ENCODE measurements at places on chromosomes 16 and 17. TPM values are rescaled to one million over a fixed set of nuclear protein-coding genes. Genes with fewer than 3 reads are reported as not detected.

DNA sequence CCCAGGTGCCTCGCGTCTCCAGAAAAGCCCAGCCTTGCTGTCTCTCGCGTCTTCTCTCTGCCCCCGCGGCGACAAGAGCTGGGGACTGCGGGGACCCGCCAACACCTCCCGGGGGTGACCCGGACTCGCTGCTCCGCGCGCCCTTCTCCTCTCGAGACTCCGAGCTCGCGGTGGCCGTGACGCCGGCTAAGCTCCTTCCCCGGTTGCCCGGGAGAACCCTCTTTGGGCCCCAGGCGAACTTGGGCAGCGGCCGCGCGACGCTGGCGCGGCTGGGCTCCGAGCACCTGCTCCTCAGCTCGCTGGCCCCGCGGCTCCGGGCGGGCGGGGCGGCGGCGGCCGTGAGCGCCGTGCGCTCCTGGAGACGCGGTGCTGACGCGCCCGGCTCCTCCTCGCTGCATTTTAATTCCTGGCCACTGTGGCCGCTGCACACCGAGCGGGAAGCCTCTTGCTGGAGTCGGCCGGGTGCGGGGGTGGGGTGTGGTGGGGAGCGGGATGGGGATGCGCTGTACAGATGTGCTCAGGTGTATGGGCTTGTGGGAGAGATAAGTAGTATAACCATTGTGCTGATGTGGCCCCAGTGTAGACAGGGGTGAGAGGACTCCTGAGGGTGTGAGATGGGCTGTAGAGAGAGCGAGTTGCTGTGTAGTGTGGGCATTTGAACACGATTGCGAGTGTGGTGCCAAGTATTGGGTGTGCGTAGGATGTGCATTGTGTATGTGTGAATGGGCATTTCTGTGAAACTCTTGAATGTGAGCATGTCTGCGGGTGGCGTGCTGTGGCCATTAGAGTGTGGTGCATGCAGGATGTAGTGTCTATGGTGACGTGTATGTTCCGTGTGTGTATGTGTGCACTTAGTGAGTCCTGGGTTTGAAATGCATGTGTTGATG is at the start of gene ASIC2:
ASIC2 (minus strand) TSS at position 315 of the 887 bp plus-strand sequence.
- DNase-seq: no peak

- no peak for DNase-seq
Measured at GRCh38 chr16:51941412-51941811, 605.5 kb downstream of the TOX3 start.

GDPD1 gene
- total RNA-seq: 0.49 TPM

DNA sequence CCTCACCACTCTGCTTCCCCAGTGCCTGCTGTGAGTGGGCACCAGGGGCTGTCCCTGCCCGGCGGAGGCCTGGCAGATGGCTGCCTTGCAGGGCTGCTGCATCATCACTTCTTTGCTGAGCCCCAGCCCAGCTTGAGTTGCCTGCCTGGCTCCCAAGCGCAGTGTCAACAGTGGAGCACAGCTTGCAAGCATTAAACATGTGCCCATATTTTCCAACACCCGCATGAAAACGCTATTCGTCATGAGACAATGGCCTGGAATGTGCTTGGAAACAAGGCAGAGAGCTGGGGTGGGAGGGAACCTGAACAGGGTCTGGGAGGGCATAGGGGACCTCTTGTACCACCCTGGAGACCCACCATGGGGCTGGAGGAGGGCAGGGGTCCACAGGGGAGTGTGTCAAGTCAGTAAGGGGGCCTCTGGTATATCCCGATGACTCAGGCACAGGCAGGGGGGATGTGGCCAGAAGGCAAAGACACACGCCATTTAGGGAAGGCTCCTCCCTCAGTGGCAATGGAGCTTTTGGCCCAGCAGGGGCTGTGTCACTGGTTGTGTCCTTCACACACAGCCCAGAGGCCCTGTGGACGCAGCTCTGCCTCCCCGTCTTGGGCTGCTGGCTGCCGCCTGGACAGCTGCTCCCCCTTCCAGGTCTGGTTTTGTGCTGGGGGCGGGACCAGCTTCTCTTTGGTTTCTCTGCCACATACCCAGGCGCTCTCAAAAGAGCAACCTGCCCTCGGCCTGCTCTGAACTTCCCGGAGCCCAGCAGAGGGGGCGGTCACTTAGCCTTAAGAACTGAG is 17.4 kb upstream of the MTSS2 start:
- DNase-seq: peak; percentile 76

DCAKD gene
- total RNA-seq: 22.2 TPM

- DNase-seq: no peak
Measured at GRCh38 chr17:71527311-71527710, 593.5 kb upstream of the SOX9 start.

HEATR9 gene
- total RNA-seq: not detected

DNA sequence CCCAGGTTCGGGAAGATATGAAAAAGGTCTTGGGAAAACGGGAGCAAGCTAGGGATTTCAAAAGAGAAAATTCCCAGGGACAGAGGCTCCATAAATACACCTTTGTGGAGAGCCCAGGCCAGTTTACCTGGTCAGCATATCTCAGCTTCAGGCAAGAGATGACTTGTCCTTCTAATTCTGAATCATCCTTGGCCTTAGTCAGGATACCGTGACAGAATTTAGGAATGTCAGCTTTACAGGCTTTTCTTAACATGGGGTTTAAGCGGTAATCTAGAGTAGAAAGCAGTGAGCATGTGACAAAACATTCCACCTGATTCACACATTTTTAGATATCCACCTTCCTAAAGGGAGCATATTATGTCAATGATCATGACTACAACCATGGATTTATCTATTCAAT is 41.1 kb upstream of the CLEC18B start:
- no peak for DNase-seq

ASIC2 gene
- total RNA-seq: not detected

DNA sequence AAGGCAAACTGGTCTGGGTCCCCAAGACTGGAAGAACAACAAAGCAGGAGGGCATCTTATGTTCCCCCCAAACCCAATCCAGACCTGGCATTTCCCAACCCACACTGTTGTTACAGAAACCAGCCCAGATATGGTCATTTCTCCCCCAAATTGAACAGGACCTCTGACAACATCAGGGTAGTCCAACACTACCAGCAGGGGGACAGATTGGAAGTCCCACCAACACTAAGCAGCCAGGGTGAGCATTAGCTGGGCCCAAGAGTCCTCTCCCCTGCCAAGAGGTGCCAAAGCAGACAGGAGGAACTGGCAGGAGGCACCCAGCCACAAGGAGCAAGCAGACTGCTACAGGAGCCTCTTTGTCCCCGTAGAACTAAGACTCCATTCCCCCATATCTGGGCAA is 29.3 kb upstream of the CNEP1R1 start:
- DNase-seq: no peak

DNA sequence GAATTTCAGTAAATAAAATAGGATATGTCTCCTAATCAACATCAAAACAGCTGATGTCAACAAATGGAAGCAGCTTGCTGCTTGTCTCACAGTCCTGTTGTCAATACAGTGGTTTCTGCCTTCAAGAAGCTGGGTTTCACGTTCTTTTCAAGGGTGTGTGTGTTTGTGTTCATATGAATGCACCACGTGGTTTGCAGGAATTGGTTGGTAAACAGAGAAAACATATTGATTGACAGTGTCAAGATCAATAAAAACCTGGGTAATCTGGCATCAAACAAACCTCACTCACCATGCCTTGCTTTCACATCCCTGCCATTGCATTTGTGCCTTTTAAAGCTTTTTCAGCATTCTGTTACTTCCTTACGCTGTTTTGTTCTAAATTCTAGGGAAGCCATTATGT is 585.7 kb upstream of the CA10 start:
- no peak for DNase-seq

DNA sequence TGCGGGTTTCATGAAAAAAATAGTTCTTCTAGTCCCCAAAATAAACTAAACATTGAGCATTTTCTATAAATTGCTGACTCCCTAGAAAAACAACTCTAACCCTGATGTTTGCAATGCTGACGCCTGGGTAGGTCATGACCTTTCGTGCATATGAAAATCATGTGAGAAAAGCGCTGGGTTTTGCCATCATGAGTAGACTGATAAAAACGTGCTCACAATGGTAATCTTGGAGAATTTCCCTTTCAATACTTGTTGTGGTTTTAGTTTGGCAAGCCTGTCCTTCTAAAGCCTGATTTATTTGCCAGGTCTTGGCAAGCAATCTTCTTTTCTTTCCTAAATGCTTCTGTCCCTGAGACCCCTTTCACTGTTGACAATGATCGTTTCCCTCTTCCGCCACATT is 4.0 kb upstream of the CLEC10A start:
- DNase-seq: peak; percentile 78

- DNase-seq: no peak
Measured at GRCh38 chr16:6827267-6827666, 505.4 kb upstream of the RBFOX1 start.

DNA sequence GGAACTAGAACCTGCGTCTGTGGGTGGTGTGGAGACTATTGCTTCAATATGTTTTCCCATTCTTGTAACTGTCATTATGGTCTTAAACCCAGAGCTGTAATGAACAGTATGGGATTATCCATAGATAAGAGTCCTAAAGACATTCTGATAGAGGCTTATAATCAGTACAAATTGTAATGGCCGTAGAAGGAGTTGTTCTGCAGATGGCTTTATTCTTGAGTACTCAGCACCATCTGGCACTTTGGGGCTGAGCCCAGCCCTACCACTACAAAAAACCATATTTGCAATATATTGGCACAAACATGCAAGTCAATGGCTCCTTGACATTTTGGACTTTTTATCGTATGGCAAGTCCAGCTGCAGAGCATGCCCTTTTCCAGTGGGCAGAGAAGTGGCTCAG is 150.0 kb downstream of the HS3ST4 start:
- DNase-seq: no peak

- DNase-seq: no peak
Measured at GRCh38 chr17:61862105-61862574, 1.2 kb downstream of the BRIP1 start.

GRCh38 chr16:79041206-79041605 is 559.3 kb downstream of the MAF start:
- no peak for DNase-seq

SPEM1 gene
- total RNA-seq: not detected

DNA sequence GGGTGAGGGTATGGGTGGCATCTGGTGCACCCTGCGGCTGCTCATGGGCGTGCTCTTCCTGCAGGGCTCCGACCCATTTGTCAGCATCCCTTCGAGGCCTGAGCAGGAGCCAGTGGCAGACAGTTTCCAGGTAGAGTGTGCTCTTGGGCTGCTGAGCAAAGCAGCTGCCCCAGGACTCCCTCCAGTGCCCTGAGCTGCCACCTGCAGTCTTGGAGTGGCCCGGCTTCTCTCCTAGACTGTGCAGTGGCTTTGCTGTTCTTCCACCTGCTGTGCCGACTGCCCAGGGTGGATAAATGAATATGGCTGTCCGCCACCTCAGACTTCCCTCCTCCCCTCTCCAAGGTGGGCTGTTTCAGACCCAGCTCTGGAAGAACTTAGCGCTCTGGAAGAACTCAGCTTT is 10.8 kb upstream of the JPT2 start:
- no peak for DNase-seq

DNA sequence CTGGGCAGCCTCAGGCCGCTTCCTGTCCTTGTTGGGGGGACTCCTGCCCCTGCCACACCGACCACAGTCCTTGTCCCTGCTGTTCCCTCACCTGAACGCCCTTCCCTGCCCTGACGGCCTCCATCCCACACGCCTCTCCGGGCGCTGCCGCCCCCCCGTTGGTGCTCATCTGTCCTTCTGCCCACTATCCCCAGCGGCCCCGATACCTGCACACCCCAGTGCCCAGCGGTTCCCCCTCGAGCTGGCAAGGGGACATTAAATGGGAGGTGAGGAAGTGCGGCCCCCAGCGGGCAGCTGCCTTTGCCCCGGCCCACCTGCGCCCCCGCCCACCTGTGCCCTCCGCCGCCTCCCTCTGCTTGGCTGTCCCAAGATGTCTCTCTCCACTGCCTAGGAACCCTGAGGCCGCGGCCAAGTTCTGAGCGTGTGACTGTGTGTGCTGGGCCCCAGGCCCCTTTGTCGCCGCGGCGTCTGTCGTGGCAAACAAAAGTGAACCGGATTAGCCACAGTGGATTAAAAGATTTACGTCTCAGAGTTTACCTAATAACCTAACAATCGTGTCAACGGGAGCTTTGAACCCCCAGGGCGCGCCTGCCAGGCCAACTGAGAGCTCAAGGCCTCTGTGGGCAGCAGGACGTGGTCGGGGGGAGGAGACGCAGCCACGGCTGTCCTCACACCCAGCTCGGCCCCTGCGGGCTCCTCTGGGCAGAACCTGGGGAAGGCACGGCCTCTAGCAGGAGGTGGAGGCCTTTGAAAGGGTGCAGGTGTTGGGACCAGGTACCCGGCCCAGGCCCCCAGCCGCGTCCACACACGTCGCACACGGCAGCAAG is 7.6 kb upstream of the AXIN1 start:
- DNase-seq: no peak

DNA sequence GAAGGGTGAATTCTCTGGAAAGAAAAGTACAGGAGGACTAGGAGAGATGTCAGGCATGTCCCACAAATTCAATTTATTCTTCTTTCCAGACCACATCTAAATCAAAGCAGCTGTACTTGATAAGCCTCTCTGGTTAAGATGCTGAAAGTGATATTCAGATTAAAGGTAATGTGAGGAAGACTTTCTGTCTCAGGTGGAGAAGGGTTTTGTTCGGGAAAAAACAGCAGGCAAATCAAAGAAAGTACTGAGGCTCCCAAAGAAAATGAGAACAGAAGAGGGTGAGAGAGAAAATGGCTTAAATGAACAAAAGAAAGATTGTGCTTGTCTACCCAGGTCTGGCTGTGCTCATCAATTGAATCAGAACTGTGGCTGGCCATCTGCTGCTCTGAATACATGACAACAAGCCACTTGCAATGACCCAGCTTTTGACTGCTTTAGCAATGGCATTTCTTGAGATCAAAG is 55.6 kb downstream of the MMD start:
- no peak for DNase-seq

ANKS3 gene
- 22.0 TPM for total RNA-seq

GRCh38 chr16:88719267-88719932 is 13.1 kb downstream of the CTU2 start:
- DNase-seq: no peak

- DNase-seq: no peak
Measured at GRCh38 chr16:5928476-5929065, 831.0 kb upstream of the EEF2KMT start.

GRCh38 chr16:22671301-22672076 is 142.5 kb upstream of the HS3ST2 start:
- DNase-seq: peak; percentile 21

GRCh38 chr16:78199325-78200022 is 100.0 kb downstream of the WWOX start:
- DNase-seq: no peak

TP53TG3B gene
- not detected for total RNA-seq

OR2C1 gene
- total RNA-seq: not detected

- peak; percentile 63 for DNase-seq
Measured at GRCh38 chr16:46947900-46948547, 25.4 kb downstream of the DNAJA2 start.

MEIOB gene
- not detected for total RNA-seq

- no peak for DNase-seq
Measured at GRCh38 chr16:66503030-66503429, 46.9 kb downstream of the TK2 start.

CHST6 gene
- 0.27 TPM for total RNA-seq

DNA sequence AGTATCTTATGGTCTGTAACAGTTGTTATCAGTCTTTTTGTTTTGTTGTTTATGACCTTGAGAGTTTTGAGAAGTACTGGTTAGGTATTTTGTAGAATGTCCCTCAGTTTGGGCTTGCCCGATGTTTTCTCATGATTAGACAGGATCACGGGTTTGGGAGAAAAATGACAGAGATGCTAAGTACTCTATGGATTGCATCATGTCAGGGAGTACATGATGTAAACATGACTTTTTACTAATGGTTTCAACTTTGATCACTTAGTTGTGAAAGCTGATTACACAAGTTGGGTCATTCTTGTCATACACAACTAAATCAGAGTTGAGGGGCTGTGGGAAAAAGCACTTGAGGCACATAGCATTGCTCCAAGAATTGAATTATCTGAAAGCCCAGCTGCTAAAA is 94.7 kb upstream of the SIAH1 start:
- DNase-seq: peak; percentile 28

GRCh38 chr16:31073970-31074813 is at the start of the genes ZNF646 and ZNF668:
Gene ZNF646 (plus strand): TSS chr16:31074422. CDS start chr16:31076325, 1,903 bp downstream.
Gene ZNF668 (minus strand): TSS chr16:31074240. CDS start chr16:31064459, 9,781 bp downstream.
- peak; percentile 99 for DNase-seq
